Glomerular endothelial cell (primary cell): ENCODE measurements at places on chromosomes 6 and 20.

- DNase-seq: no peak
These were observed 523 bp upstream of the COX7A2 start for GRCh38 chr6:75244063-75244584.

DNA sequence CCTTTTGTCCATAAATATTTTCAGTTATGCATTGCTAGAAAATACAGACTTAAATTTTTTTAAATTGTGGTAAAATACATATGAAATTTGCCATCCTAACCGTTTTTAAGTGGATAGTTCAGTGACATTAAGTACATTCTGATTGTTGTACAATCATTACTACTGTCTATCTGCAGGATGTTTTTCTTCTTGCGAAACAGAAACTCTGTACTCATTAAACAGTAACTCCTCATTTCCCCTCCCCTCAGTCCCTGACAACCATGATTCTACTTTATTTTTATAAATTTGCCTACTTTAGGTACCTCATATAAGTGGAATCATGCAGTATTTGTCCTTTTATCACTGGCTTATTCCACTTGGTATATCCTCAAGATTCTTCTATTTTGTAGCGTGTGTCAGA is 21.3 kb downstream of the TAF11 start:
- no peak for DNase-seq

DNA sequence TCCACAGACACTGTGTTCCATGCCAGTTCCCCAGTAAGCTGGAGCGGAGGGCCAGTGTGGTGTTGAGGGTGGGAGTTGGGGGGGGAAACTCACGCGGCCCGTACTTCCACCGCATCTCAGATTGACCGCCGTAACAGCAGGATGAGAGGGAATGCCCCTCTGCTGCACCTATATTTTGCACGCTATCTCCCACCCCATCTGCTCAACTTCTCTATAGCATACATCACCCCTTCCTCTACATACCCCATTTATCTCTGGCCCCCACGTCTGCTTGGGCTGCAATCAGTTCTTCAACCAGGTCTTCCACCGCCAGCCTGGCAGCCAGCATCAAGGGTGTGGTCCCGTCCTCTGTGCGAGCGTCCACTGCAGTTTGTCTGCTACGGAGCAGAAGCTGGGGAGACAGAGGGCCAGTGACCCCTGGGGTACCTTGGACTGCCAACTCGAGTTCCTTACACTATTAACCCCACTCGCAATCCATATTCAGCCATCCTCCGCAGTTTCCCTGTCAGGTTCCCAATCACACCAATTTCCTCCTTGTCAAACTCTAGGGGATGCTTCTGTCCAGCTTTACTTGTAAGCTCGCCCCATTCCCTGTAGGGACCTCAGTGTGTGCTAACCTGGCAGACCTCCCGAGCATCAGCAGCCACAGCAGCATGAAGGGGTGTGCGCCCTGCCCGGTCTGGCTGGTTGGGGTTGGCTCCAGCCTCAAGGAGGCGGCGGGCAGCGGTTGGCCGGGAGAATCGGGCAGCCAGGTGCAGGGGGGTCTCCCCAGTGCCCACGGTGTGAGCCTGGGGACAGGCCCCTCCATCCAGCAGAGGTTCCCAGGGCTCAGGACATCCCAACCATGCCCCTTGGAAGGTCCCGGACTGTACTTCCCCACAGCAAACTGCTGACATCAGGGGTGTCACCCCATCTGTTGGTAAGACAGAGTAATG is 4.5 kb upstream of the GPSM3 start:
- no peak for DNase-seq

DNA sequence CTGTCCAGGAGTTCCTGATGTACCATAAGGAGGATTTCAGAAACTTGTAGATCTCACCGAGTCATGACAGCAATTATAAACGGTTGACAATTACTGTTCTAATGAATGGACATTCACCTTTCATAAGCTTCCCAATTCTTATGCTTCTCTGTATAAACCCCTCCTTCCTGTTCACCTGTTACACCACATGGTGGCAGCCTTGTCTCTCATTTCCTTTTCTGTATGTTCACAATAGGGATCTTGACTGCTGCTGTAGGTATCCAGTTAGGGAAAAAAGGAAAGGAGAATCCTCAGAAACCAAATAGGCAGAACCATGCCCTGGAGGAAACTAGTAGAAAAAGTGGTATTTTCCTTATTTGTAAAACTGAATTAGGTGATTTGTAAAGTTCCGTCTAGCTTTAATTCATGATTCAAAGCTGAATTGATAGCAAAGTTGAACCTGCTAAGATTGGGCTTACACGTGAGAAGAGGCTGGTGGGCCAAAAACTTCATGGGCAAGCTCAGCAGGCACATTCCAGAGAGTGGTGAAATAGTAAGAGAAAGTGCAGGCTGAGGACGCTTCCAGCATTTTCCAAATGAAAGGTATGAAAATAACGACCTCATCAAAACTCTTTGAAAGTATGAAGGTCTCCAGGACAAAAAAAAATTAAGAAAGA is 29.0 kb upstream of the TBPL1 start:
- DNase-seq: peak; percentile 48

DNA sequence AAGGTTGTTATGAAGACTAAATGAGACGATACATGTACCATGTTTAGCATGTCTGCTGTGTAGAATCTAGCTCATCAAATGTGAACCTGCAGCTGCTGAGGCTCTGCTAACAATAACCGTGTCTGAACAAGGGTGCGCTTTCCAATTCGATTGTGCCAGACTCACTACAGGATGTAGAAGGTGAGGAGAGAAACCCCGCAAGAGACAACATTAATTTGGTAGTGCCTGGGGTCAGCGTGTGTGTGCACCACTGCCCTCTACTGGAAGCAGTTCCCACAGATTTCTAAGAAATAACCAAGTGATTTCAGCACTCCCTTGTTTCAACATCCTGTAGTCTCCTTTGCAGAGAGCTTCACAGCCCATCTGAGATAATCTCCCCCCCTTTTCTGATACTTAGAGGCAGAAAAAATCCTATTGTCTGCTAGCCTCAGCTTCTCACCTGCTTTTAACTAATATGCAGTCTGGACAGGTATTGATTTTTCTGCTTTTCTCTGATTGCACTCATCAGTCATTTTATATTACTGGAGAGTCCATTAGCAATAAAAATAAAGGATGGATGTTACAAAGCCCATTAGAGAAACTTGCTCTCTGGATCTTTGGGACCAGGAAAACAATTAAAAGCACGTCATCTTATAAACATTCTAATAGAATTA is 96.7 kb upstream of the BACH2 start:
- DNase-seq: no peak

DNA sequence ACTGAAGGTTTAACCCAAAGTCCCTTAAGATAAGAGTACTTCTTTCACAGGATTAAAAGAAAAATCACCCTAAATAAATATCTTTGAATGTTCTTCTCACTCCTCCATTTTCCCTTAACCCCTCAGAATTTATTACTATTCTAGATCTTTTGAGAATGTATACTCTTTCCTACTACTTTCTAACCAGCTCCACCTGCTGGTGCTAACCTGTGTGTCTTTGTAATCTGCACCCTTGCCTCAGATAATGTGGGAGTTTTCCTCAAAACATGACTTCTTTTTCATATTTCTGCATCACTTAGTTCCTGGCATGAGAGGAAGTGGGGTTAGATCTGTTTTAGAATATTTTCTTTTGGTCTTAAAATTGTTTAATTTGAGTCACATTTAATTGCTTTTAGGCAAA is 394.2 kb downstream of the BMP2 start:
- DNase-seq: no peak

DNA sequence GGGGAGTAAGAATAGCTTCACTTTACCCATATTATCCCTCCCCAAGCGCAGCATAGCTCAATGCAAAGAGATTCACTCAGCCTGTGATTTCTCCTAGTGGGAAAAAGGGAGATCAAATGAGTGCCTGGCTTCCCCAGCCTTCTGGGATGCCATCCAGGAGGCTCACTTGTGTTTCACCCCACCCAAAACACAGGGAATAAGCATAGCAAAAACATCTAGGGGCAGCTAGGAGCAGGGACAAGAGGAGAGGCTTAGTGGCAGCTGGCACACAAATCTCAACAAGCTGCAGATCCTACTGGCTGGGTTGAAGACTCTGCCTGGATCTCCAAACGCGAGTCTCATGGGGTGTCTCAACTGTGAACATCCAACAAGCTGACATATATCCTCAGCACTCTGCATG is 715.8 kb downstream of the RNF144B start:
- DNase-seq: no peak

- DNase-seq: no peak
These were observed 70.3 kb downstream of the SESN1 start for GRCh38 chr6:109024368-109024767.

- DNase-seq: no peak
These were observed at the start of gene COL19A1 for GRCh38 chr6:69866351-69866769. COL19A1 (plus strand) TSS chr6:69866556; CDS start chr6:69879568, 13,012 bp downstream.

GRCh38 chr6:11556309-11556708 is 18.8 kb downstream of the TMEM170B start:
- DNase-seq: no peak

DNA sequence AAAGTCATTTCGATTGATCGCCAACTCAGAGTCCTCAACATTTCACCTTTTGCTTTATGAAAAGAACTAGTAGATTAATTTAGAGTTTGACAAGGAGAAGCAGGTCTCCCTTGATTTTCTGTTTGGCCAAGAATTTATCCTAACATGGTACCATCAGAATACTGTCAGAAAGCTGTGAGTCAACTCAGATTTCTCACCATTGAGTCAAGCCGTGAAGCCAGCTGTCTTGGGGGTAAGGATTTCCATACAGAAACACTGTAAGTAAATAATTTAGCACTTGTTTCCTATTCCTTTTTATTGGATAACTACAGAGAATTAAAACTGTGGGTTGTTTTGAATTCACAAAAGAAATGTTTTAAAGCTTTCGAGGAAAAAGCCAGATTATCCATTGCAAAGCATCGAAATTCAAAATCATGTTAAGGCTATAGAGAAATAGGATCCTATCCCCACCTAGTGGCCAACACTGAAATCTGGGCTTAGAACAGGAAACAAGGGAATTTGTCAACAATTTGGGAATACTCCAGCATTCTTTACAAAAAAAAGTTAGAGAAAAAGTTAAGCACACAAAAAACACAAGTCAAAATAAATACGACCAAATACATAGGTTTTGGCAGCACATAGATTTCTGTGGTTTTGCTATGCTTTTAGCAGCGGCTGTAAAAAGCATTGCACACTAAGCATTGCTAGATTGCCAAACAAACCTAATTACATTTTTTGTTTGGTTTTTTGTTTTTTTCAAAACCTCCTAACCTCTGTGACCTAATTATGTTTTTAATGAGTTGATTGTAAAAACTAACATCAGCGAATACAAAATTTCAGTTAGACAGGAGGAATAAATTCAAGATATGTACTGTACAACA is 44.2 kb downstream of the COL11A2 start:
- no peak for DNase-seq

- no peak for DNase-seq
These were observed 83.9 kb downstream of the DLL1 start for GRCh38 chr6:170206851-170207431.

DNA sequence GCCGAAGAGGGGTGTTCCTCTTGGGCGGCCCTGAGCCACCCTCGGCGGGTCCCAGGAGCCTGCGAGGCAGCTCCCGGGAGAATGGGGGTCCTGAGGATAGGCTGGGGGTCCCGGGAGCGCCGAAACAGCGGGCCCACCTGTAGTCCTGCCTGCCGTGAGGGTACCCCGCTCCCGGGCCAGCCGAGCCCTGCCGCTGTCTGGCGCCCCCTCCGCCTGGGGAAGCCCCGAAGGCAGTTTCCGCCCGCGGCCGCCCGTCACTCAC is 280 bp downstream of the SPATA2 start:
- DNase-seq: no peak

DNA sequence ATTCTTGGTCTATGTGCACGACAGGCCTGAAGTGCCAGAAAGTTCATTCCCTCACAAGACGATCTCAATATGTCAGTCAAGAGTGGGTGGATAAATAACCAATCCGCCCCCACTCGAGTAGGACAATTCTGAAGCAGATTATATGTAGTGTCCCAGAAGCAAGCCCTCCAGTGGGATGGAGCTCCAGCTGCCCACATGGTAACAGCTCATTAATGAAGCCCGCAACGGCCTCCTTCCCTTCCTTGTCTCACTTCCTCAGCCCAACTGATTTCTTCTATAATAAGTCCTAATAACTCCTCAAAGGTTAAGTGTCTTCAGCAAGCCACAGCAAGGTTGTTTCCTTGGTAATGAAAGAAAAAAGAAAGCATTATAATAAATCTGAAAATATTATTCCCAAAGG is 82.1 kb upstream of the F13A1 start:
- no peak for DNase-seq

- no peak for DNase-seq
These were observed 400.0 kb upstream of the HTR1E start for GRCh38 chr6:86537292-86537861.

DNA sequence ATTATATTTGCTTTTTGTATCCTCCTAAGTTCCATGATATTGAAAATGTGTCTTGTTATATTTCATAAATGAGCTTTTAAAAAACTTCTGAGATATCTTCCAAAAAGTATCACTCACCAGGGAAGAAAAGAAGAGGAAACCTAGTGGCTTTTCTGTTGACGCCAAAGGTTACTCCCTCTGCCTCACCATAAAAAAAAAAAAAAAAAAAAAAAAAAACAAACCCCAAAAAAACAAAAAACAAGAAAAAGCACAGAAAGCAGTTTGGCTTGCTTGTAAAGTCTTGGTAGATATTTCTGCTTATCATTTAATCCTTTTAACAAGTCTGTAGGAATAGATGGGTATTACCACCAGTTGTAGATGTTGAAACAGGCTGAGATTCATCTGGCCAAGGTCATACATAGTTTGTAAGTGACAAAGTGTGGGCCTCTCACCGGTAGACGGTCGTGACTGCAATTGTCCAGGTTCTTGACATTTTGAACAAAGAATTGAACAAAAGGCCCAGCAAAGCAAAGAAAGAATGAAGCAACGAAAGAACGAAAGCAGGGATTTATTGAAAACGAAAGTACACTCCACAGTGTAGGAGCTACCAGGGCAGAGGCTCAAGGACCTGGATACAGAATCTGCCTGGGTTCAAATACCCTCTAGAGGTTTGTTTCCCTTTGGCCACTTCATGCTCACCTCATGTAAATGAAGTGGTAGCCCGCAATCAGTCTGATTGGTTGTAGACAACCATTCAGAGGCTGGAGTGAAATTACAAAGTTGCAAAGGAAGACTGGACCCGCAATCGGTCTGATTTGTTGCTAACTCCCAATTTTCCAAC is 11.6 kb upstream of the ELOVL5 start:
- DNase-seq: no peak
